Fibroblast of skin of back (primary cell): ENCODE measurements at places on chromosomes 2 and 18.

DNA sequence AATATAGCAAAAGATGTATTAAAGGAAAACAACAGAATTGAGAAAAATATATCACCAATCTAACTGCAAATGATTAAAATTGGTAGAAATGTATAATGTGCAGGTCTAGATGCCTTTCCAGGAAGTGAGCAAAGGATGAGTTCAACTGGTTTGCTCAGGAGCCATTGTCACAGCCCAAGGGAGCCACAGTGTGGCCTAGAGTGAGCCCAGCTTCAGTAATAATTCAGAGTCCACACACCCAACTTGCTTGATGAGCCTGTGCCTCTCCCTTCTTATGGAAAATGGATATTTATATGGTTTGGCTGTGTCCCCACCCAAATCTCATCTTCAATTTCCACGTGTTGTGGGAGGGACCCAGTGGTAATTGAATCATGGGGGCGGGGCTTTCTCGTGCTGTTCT lies 92.2 kb upstream of the ASAP2 start:
- no peak for DNase-seq

- no peak for DNase-seq
Measured at GRCh38 chr18:72727038-72727655, 140.6 kb downstream of the NETO1 start.

DNA sequence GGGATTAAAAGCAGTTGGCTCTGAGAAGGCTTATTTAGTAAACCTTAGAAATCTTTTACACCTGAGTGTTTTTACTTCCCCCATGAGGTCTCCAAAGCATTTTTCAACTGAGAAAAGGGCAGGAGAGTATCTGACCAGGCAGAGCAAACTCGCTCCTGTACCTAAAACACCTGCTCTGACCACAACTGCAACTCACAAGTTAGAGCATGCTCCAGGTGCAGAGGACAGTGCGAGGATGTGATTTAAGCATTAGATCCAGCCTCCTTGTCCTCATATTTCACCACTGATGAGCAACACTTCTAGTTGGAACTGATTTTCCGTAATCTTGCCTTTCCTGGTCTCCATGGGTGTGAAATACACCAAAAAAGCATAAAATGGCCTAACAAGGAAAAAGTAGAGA lies 34.5 kb upstream of the TBC1D8 start:
- DNase-seq, result no peak

GRCh38 chr2:134722728-134723127 lies 3.9 kb upstream of the TMEM163 start:
- DNase-seq, result no peak

DNA sequence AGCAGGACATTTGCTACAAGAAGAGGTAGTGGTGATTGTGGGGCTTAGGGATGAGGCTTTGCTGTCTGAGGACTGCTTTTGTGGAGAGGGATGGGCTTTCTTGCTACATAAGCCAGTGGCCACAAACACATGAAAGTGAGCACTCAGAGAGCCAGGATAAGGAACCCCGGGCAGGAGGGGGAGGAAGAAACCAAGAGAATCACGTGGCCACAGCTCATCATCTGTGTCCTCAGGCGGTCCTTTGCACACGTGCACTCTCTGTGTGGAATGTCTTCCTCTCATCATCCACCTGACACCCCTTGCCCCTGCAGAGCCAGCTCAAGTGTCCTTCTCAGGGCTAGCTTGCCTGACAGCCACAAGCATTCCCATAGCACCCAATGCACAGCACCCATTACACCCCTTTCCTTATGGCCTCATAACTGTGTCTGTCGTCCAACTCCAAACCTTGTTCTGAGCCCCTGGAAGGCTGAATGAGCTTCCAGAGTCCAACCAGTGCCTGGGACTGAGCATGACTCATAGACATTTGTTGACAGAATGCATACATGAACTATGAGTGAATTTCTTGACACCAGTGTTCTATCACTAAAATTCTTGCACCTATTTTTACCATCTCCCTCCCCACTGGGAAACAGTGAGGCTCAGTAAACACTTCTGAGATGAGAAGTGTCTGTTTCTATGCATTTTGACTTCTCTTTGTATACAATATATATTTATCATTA lies 398.3 kb downstream of the ALK start:
- DNase-seq, result peak; percentile 94

DNA sequence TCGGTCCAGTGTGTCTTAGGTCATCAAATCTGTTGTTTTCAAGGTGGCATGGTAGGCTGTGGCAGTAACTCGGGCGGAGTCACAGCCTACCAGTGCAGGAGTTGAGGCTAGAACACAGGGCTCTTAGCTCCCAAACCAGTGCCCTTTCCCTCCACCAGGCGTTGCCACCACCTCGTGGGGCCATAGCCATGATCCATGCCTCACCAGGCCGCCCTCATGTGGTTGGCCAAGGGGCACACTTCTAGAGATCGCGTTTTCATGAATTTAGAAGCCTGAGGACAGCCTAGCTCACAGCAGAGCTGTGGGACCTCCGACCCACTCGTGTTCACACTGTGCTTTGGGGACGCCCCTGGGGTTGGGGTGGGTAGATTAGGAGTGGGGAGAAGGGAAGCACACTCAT lies 10.6 kb downstream of the SEC11C start:
- no peak for DNase-seq

DNA sequence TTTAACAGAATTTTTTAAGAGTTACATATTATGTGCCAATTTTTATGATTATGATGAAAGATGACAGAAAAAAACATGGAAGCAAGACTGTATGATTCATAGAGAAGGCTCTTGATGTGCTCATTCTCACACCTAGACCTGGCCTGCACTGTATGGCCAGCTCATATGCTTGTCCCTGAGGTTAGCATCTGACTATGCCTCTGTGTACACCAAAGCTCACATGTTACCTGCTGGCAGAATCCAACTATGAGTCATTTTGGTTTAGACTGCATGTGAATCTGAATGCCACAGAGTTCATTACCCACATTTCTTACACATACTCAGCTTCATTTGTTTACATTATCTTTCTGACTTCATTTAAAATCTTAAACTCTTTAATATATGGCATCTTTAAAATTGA lies 139.0 kb downstream of the DSC3 start:
- no peak for DNase-seq

DNA sequence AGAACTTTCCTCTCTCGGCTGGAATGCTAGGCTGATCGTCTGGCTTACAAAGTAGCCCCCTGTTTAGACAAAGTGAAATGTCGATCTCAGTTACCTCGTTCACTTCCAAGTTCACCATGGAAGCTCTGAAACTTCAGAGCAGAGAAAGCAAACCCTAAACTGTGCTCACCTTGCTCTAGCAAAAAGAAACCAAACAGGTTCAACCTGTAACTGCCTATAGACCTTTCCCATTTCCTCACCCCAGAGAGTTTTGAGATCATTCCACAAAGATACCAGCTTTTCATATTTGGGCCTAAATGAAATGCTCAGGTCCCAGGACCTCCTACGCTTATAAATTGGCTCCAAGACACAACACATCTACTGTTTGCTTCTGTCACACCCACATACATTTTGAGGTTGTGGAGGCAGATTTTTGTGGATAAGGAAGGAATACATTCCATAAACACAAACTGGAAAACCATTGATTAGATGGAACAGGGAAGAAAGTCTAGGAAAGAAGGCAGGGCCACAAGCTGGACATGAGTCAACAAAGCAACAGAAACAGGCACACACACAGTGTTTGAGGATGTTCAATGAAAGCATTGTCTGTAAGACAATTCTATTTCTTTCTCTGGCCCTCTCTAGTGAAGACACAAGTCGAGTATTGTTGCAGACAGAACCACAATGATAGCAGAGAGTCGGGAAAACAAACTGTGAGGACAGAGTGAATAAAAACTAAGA lies 52.8 kb upstream of the TGIF1 start:
- DNase-seq, result no peak

- DNase-seq, result no peak
Measured at GRCh38 chr2:239898292-239898925, 126.7 kb downstream of the NDUFA10 start.

DNA sequence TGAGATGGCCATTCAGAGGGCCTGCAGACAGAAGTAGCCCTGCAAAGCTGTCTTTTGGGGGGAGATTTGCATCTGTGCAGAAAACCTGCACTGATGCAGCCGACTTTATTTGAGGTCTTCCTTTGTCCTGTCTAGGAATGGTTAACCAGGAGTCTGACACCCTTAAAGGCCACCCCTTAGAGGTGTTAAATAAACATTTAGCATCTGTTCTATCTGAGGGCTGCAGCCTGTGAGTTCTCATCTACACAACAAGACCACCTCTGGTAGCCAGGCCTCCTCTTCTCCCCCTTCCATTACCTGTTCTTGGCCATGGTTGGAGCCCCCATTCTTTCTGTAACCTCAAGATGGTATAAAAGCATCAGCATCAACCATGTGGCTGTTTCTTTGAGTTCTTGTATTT lies 214.4 kb upstream of the HS6ST1 start:
- no peak for DNase-seq

DNA sequence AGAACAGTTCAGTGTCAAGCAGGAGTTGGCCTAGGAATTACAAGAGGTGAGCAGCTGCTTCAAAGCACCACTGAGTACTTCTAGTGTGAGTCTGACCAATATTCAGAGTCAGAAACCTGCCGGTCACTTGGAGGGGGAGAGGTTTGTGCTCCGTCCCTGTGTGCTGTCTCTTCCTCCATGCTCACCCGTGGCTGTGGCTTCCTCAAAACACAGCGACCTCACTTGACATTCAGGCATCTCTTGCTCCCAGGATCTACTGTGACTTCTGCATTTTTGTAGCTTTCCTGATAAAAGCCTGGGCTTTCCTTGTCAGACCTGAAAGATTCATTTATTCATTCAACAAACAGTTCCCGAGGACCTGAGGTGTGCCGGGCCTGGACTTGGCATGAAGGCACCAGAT lies 32.9 kb downstream of the TPRKB start:
- no peak for DNase-seq

GRCh38 chr2:29335396-29335795 lies 220.2 kb downstream of the CLIP4 start:
- no peak for DNase-seq

- DNase-seq, result peak; percentile 36
Measured at GRCh38 chr2:201950606-201951005, 83.0 kb upstream of the FZD7 start.

DNA sequence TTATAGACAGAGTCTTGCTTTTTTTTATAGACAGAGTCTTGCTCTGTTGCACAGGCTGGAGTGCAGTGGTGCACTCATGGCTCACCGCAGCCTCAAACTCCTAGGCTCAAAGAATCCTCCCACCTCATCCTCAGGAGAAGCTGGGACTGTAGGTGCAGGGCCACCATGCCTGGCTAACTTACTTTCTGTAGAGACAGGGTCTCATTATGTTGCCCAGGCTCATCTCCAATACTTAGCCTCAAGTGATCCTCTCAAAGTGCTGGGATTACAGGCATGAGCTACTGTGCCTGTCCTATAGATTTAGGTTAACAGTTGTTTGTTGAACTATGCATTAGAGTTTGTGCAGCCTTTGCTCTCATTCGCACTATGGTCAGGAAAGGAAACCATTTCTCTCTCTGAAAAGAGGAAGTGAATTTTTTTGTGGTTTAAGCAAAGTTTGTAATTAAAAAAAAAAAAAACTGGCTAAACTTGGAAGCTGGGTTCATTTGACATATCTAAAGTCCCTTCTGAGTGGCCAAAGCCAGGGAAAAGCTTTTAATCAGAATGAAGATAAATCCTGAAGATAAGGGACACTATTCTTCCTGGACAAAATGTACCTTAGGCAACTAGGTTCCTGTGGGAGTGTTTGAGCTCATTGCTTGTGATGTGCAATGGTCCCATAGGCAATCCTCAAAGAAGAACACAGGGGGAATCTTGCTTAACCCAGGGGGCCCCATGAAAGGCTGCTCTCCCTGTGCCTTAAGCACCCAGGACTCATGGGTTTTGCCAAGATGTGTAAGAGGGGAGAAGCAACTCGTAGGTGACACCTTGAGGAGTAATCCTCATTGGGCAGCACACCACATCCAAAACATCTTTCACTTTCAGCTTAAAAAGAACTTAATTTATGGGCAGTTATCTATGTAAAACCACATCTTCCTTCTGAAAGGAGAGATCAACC lies 201.7 kb downstream of the MREG start:
- DNase-seq, result no peak

DNA sequence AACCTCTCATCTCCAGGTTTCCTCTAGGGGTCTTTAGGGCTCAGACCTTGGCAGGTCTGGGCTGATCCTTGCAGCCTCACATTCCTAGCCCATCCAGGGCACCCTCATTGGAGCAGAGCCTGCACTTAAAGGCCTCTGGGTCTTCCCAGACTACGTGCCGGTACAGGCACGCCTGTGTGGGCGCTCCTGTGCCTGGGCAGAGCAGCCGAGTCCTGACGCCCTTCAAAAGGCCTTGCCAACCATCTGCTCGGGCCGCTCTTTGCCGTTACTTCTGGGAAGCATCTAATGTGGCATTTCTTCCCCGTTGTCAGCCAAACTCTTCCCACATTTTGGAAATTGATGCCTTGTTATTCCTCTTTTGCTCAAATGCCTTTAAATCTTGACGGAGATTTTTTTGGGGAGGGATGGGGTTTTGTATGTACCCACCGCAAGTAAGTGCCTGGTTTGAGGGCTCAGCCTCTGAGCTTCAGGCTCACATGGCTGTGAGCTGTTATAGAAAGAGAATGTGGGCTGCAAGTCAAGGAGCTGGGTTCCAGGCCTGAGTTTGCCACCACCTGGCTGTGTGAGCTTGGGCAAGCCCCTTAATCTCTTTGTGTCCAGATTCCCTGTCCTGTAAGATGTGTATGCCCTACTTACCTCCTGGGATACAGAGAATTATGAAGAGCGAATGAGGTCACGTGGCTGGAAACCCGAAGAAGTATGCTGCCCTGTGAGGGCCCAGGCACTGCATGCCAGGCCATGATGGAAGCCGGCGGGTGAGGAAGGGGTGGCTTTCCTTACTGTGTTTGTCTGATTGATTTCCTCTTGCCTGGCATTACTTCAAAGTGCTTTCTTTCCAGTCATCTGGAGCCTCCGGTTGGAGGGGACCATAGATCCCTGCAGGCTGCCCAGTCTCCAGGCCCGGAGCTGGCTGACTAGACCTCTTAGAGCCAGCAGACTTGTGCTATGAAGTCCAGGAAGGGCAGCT lies 20.6 kb downstream of the EHD3 start:
- no peak for DNase-seq

DNA sequence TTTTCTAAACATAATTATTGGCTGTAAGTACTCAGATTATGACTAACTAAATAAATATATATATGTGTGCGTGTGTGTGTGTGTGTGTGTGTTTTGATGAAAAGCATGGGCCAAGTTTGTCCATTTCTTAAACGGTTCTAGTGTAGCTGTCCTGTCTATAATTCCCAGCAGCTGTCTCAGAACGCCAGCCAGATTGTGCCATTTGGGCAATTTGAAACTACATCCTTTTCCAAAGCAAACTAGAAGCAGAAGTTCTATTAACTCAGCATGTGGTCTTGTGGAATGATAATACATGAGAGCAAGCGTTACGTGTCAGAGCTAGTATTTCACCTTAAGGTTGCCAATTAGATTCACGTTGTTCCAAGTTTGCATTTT lies 1.7 kb downstream of the ARHGAP28 start:
- peak; percentile 91 for DNase-seq

DNA sequence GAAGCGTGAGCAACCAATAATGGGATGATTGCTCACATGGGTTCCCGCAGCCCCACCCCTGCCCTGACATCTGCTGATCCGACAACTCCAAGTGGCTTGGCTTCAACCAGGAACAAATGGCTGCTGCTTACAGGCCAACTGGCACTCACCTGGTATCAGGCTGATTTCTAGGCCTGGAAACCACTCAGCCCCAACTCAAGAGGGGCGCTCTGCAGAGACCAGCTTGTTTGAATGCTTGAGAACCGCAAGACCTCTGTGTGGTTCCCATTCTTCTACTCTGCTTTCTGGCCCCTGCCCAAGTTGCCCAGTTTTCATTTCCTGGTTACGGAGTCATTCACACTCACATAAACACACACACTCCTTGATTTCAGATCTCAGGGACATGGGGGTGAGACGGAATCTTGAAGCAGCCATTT lies 52.0 kb downstream of the TNP1 start:
- DNase-seq, result peak; percentile 60
